ENCODE measurements at places on chromosomes 11 and 22.

DNA sequence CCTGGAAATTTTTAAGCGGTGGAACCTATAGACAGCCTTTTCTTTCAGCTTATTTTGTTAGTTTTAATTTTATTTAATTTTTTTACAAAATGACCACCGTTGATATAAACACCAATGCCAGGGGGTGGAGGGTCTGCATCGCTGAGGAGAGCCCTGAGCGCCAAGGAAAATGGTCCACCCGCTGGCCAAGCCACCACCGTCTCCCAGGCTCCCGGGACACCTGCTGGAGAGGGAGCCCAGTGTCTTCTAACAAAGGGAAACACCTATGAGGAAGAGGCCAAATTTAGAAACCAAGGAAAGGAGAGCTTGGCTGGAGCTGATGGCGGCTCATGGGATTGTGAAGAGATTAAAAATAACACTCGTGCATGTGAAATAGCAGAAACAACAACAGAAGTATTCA, 288 bp upstream of the KRTAP5-8 start:
- DNase-seq, result no peak

DNA sequence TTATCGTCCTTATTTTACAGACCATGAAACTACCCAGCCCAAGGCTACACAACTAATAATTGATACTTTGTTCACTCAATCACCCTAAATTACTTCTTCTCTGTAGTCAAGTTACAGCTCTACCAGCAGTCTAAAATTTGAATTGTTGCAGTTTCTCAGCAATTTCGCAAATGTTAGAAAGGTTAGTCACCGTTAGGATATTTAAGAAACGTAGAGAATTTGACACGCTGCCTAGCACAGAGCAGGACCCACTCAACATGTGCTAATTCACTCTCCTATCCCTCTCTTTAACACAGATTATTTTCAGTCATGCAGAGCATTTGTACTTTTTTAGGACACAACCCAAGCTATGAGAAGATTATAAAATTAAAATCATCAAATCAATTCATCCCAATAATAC, 771.1 kb upstream of the LUZP2 start:
- no peak for DNase-seq

GRCh38 chr11:45060707-45061106, 85.7 kb upstream of the PRDM11 start:
- DNase-seq, result no peak

DNA sequence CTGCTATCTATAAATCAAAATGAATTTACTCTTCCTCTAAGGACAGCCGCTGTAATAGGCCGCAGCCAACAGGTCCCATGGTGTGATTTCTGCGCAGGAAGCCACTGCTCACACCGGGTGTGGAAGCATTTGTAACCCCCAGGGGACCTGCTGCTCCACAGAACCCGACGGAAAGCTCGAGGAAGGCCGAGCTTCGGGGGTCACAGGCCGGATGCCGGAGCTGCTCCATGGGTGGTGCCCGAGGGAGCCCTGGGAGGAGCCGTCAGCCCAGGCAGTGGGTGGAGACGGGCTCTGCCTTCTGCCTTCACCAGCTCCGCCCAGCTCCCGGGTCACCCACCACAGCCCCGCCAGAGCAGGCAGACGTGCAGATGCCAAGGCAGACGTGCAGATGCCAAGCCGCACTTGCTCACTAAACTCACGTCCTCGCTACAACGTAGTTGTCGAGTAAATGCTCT, 63.5 kb downstream of the BRD1 start:
- no peak for DNase-seq

DNA sequence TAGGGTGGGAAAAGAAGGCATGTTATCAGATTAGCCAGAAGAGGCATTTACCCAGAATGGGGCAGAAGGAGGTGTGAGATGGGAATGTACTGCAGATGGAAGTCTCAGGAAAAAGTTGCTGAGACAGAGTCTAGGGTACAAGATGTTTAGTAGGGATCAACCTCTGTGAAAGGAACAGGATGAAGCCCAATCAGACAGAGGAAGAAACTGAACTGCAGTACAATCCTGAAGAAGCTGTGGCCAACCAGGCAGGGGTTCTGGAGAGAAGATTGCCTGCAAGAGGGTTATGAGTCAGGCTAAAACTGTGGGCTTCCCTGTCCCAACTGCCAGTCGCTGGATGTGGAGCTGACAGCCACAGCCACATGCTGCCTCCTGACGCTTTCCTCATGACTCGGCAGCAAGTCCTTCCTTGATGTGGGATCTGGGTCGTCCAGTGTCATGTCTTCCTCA, 64.0 kb downstream of the CWC15 start:
- no peak for DNase-seq

DNA sequence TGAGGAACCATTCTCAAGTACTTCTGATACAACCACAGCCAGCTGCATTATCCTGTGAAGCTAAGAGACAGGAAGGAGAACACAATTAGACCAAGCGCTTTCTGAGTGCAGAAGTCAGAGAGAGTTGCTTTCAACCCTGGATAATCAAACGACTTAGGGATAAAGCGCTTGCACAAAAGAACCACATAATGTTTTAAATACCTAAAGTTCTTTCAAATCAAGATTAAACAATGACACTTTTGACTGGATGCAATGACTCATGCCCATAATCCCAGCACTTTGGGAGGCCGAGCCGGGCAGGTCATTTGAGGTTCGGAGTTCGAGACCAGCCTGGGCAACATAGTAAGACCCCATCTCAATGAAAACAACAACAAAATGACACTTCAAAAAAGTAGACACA, 145.1 kb downstream of the SWAP70 start:
- no peak for DNase-seq

DNA sequence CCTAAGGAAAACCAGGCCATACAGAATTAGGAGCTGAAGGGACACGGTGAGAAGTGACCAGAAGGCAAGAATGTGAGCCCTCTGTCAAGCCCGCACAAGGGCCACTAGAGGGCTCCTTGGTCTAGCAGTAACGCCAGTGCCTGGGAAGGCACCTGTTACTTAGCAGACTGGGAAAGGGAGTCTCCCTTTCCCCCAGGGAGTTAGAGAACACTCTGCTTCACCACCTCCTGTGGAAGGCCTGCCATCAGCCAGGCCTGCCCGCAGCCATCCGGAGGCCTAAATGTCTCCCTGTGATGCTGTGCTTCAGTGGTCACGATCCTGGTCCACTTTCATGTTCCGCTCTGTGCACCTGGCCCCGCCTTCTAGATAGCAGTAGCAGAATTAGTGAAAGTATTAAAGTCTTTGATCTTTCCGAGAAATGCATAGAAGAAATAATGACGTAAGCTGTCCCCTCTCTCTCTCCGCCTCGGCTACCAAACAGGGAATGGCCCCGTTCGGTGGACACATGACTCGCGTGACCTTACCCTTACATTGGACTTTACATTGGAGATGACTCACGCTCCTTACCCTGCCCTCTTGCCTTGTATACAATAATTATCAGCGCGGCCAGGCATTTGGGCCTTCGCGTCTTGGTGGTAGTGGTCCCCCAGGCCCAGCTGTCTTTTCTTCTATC, 10.7 kb upstream of the GSTP1 start:
- DNase-seq, result no peak

DNA sequence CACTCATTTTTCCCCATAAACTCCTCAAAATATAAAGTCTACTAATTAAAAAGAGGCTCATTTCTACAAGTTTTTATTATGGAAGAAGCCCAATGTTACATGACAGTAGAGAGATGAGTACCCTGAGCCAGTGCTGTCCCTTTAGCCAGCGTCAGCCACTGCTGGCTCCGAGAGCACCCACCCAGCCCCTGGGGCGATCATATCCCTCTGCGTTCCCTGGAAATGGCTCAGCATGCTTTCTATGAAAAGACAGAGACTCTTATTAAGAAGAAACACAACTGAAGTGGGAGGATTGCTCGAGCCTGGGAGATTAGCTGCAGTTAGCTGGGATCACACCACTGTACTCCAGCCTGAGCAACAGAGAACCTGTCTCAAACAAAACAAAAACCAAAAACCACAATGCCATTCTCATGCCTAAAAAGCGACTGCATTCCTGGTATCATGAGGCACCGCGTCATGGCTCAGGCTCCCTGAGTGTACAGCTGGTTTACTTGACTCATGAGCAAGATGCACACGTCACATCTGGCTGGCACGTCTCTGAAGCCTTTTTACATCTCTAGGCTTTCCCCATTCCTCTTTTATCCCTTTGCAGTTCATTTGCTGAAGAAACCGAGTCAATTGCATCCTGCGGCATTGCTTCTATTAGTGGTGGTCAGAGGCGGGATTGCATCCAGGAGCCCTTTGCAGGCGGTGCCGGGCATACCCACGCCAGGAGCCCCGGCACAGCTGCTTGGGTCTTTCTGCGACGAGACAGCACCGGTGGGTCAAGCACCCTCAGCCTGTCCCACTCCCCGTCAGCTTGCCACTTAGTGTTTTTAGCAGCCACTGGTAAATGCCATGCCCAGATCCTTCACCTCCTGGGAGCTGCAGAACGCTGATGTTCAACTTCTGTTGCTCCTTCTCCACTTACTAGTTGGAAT, 119.9 kb downstream of the CTTN start:
- DNase-seq, result no peak

DNA sequence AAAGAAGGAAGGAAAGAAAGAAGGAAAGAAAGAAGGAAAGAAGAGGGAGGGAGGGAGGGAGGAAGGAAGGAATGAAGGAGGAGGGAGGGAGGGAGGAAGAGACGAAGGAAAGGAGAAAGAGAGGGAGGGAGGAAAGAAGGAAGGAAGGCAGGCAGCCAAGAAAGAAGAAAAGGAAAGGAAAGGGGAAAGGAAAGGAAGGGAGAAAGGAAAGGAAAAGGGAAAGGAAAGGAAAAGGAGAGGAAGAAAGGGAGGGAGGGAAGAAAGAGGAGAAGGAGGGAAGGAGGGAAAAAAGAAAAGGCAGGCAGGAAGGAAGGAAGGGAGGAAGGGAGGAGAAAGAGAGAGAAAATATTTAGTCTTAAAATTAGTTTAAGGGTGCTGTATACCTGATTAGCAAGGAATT, 704.1 kb downstream of the LUZP2 start:
- DNase-seq, result no peak

- DNase-seq, result no peak
These were observed 499 bp downstream of the LRRC56 start for GRCh38 chr11:537622-538430.

GRCh38 chr11:2524446-2525165, 79.8 kb downstream of the KCNQ1 start:
- no peak for DNase-seq

- DNase-seq, result no peak
These were observed 36.3 kb upstream of the LYVE1 start for GRCh38 chr11:10604798-10605197.

- no peak for DNase-seq
These were observed 69.8 kb upstream of the TNRC6B start for GRCh38 chr22:40107851-40108378.

GRCh38 chr22:29798318-29798717, 31.1 kb downstream of the UQCR10 start:
- no peak for DNase-seq

GRCh38 chr11:104968856-104969776, 742 bp upstream of the CASP4 start:
- no peak for DNase-seq

DNA sequence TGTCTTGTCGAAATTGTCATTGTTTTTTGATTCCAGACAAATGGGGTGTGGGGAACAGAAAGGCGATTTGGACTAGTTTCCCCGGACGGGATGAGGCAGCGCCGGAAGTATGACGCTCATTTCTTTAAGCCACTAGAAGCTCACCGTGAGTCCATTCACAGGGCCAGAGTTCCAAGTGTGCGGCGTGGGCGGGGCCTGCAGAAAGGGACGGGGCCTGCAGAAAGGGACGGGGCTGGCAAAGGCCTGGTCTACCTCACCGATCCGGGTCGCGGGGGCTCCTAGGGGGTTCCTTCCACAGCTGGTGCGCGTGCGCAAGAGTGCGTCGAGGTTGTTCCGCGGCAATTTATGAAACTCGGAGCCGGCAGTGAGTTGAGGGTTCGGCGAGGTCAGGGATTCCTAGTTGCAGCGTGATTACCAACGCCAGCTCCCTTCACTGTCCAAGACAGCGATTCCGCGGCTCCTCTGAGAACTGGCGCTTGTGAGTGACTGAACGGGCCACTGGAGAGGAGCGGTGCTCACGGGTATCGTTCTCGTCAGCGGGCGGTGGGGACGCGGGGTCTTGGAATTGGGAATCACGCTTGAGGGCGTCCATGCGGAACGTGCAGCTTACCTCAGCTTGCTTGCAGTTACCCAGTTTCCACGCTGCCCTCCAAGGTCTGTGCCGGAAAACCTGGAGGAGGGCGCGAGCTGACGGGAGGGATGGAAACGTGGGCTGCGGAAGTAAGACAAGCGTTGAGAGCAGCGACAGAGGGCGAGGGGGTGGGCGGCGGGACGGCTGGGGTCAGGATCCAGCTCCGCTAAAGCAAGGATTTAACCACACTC, at the start of gene ZNF215:
TSS of gene ZNF215 (plus strand) at position 219 of the 822 bp plus-strand sequence. CDS start 5,847 bp downstream, outside the sequence.
- peak; percentile 3 for DNase-seq

GRCh38 chr22:29319072-29319471, 3.6 kb upstream of the RASL10A start:
- no peak for DNase-seq

DNA sequence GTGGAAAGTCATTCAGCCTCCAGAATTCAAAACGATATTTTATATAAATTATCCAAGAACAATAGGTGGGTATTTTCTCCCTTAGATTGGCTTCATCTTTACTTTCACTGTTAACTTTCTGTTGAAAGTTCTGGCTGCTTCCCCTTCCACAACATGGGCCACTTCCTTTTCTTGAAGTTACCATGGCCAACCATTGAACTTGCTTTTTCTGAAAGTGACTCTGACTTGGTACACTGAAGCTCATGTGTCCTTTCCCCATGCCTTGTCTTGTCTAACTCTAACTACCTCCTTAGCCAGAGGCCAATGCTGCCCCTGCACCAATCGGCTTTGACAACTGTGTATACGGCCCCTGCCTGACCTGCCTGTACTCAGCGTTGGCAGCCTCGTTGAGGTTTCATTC, 225.2 kb downstream of the FAT3 start:
- no peak for DNase-seq

GRCh38 chr11:47791774-47792430, 24.8 kb upstream of the FNBP4 start:
- DNase-seq, result no peak

DNA sequence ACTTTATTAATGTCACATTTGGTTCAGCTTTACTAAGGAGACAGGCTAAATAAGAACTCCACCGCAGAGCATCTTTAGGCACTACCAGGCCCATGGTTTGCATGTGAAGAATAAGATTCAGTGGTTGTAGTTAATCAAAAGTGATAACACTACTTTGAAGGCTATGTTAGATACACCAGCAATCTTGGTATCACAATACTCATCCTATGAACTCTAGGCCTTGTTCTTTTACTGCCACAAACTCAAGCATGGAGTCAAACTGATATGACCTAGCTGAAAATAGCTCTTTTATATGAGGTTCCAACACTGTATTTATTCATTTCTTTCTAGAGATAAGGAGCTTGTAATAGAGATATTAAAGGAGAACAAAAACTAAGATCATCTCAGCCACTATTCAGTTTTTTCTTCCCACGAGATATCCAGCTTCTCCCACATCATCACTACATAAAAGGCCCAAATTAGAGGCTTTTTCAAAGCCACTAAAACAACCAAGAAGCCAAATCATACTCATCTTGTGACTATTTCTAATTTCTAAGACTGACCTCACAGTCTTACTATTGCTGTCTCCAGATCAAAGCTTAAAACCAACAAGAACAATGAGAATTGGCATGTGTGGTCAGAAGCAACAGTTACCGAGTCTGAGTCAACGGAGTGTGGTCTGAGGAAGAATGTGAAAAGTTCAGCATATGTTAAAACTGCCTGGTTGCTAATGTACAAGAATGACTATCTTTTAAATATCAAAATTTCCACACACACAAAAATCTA, 25.1 kb upstream of the GUCY1A2 start:
- DNase-seq, result no peak
